ENCODE measurements at places on chromosomes 4 and X. TPM values are rescaled to one million over a fixed set of nuclear protein-coding genes. Genes with fewer than 3 reads are reported as not detected.

DNA sequence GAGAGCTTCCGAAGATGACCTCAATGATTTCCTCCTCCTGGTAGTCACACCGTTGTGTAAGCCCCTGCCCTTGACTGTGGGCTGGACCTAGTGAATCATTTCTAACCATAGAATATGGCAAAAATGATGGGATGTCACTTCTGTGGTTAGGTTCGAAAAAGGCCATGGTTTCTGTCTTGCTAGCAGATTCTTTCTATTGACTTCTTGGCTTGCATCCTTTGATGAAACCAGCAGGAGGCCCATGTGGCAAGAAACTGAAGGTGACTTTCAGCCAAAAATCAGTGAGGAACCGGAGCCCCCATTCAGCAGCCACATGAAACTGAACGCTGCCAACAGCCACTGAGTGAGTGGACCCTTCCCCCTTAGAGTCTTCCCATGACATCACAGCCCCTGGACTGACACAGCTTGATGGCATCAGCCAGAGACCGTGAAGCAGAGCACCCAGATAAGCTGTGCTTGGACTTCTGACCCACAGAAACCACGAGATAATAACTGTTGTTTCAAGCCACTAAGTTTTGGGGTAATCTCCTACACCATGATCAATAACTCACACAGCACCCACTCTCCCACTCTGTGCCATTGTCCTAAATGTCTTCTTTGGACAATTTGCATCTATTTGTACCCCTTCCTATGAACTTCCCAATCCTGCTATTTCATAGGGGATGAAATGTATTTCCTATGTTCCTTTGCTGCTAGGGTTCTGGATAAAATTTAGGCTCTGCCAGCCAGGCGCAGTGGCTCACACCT, 148.0 kb upstream of the STX18 start:
- no peak overlapping the region for H3K4me3 ChIP-seq
- no peak overlapping the region for H3K27ac ChIP-seq
- DNase-seq = no peak
- no peaks in the 10 kb centered on the region for H3K36me3 ChIP-seq
- H3K27me3 ChIP-seq = no peaks in the 10 kb centered on the region

Gene ODAPH
- total RNA-seq = not detected

Gene MAGEA2B
- total RNA-seq = not detected

DNA sequence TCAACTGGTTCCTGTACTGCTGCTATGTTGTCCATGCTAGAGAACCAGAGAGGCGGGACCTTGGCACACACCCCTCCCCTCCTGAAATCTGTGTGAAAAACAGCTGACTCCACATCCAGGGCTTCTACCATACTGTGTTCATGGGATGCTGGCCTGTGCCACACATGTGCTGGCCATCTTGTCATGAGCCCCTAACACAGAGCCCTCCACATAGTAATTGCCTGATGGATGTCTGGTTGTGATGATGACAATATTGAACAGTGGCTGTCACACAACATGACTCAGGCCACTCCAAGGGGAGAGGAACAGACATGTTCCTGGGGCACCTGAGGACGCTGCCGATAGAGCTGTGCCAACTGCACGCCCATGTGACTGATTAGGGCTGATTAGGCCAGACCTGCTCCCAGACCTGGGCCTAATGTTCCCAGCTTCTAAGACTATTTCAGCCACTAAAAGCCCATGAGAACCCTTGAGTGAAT, 13.1 kb downstream of the SLC25A5 start:
- no peaks in the 10 kb centered on the region for H3K27me3 ChIP-seq
- DNase-seq = no peak
- no peak overlapping the region for H3K27ac ChIP-seq

GRCh38 chr4:172125443-172125842, 312.2 kb downstream of the GALNTL6 start:
- no peak overlapping the region for H3K4me3 ChIP-seq
- H3K4me1 ChIP-seq = no peaks in the 10 kb centered on the region
- H3K27me3 ChIP-seq = peaks cover 51% of the 10 kb centered on the region
- H3K27ac ChIP-seq = no peak overlapping the region
- no peaks in the 10 kb centered on the region for H3K36me3 ChIP-seq

GRCh38 chrX:1351981-1352714, 15.6 kb downstream of the IL3RA start:
- H3K4me1 ChIP-seq = no peaks in the 10 kb centered on the region
- H3K4me3 ChIP-seq = no peak overlapping the region
- DNase-seq = no peak
- H3K36me3 ChIP-seq = peaks cover 12% of the 10 kb centered on the region
- no peaks in the 10 kb centered on the region for H3K27me3 ChIP-seq
- no peak overlapping the region for H3K27ac ChIP-seq

DNA sequence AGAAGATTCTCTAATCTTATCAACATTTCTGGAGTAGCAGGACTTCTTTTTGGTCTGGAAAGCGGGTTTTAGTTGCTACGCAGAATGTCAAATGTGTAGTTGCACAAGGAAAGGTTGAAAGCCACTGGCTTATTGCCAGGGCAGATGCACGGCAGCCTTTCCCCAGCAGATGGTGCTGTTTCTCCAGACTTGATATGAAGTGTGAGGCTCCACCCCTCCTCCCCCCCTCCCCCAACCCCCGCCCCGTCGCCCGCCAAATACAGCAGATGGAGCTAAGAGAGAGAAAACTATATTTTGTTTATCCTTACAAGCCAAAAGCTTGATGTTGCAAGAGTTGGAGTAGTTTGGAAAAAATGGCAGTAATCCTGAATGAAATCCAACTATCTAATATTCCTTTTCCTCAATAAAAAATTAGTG, 32.0 kb downstream of the ENOPH1 start:
- no peaks in the 10 kb centered on the region for H3K27me3 ChIP-seq
- H3K36me3 ChIP-seq = peaks cover 30% of the 10 kb centered on the region
- no peak overlapping the region for H3K27ac ChIP-seq
- H3K4me3 ChIP-seq = no peak overlapping the region

DNA sequence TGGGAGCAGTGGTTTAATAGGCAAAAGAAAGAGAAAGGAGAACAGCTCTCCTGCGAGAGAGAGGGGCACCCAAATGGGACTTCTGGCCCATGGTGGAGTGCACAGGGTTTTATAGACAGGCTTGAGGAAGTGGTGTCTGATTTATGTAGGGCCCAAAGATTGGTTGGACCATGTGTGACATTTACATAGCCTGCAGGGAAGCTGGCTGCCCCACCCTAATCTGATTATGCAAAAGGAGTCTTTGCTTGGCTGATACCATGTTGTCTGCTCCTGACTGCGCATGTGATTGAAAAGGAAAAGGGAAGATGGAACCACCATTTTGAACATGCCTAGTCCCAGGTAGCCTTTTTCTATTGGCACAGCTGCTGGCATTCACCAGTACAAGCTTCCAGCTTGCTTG, 100.0 kb upstream of the DIPK2B start:
- no peak overlapping the region for H3K27ac ChIP-seq
- no peaks in the 10 kb centered on the region for H3K36me3 ChIP-seq
- H3K27me3 ChIP-seq = peaks cover 41% of the 10 kb centered on the region

All from MCF 10A (cell line).